Activated naive CD4-positive, alpha-beta T cell treated with Interleukin-2 at 50 U/mL for 16 hours (primary cell): ENCODE measurements at places on chromosomes 13 and 19.

DNA sequence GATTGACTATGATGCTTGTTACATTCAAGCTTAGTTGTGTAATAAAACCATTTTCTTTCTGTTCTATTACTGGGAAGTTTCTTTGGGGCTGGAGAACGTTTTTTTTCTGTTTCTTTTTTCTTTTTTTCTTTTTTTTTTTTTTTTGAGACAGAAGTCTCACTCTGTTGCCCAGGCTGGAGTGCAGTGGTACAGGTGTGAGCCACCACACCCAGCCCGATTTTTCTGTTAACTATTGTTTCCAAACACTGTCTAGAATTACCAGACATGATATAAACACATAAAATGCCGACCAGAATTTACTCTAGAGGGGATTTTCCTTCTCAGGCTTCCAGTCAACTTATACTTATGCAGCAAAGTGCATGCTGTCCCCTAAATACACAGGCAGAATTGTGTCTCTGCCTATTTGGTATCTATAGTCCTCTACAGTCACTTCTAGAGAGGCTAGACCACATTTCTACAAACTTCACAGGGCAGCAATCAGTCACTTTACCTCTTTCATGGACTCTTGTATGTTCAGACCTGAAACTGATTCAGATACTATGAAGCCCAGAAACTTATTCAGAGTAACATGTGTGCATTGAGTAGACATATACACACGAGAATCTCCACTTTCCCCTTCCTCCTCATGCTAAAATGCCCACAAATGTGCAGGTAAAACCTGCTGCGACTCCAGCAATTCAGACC, 121.2 kb downstream of the ZNF737 start:
- DNase-seq, result no peak

DNA sequence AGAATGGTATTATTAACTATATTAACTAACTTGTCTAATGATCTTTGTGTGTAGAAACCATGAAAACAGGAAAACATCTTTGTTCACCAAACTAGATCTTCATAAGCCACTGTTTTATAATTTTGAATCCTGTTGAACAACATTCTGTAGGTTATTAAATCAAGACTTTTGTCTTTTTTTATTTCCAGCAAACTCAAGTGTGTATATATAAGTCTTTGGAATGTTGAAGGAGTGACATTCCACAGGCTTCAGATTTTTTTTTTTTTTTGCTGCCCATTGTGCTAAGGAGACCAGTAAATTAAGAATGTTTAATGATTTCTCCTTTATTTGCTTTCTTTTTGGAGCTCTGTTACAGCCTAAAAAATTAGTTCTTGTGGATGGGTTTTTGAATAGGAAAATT, 89.6 kb downstream of the LMO7 start:
- no peak for DNase-seq

GRCh38 chr19:12794196-12794941, 3.1 kb downstream of the JUNB start:
- DNase-seq, result no peak

DNA sequence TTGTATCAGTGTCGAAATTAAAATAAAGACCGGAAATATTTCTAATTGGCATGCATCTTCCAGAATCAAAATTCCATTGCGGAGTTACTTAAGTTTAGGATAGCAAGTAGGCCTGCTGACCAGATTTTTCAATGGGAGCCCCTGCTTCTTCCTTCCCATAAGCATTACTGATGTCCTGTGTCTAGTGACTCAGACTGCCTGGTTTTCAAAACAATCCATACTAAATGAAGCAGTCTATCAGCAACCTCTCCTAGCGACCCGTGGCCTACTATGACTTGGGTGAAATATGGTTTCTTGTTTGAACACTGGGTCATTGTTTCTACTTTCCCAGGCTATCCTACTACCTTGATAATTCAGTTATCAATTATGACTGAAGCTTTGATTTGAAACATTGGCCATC, 571.6 kb downstream of the TBC1D4 start:
- DNase-seq, result no peak

GRCh38 chr19:56750658-56751057, 79.1 kb upstream of the ZNF835 start:
- DNase-seq, result no peak

DNA sequence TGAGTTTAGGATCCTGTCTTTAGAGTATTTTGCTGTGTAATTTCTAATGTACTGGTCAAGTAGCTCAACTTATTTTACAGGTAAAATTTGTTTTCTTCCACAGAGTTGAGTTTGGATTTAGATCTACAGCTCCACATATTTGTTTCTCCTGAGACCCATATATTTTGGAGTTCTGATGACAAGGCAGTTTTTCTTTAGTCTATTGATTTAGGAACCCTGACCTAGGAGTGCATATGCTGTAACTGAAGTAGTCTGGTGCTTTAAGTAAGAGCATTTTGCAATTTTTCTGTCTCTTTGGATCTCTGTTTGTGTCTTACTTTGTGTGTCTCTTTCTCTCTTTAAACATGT, 19.5 kb upstream of the SPRY2 start:
- no peak for DNase-seq

DNA sequence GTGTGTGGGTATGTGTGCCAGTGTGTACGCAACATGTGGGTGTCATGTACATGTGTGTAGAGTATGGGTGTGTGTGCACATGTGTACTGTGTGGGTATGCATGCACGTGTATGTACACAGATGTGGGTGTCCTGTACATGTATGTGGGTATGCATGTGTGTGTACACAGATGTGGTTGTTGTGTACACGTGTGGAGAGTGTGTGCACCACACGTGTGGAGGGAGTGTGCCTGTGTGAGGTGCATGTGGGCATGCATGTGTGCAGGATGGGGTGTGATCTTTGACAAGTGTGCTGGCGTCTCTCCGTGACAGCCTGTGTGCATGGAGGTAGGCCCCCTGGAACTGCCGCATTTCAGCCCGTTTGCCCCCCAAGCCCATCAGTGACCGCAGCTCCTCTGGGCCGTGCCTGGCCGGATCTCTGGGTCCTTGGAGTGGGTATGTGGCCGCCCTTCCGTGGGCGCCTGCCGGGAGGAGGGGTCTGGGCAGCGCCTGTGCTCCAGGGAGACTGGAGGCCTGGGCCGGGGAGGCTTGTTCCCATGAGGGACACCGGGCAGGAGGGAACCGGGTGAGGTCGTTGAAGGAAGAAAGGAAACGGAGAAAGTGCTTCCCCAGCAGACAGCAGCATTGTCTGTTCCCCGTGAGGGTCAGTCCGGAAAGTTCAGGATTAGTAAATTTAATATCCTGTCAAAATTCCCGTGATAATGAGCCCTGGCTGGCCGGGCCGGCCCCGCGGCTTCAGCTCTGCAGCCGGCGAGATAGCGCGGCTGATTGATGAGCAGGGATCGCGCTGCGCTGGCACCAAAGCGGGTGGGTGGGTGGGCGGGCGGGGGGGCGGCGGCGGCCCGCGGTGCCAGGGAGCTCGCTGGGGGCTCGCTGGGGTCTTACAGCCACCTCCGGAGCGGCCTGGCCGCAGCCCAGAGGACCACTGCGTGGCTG, 91.1 kb upstream of the SOX1 start:
- no peak for DNase-seq
